ENCODE measurements at places on chromosomes 3 and 15.

DNA sequence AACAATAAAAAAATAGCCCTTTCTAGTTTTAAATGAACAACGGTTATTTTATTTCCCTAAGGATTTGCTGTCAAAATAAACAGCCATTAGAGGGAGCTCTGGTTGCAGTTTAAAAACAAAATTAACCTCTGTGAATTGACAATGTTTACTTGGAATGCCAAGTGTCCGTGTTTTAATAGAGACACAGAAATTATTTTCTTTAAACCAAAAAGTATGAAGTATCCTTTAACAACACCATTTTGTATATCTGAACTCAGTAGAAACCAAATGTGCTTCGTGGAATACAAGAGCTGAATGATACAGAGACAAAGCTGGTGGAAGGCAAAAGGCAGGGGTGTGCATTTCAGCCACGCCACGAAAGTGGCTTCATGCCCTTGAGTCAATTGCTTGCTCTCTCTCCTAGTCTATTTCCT, 74.4 kb downstream of the MOBP start:
- no peaks in the 10 kb centered on the region for H3K27me3 ChIP-seq
- no peak overlapping the region for H3K4me3 ChIP-seq
- H3K27ac ChIP-seq: no peak overlapping the region
- DNase-seq: no peak

DNA sequence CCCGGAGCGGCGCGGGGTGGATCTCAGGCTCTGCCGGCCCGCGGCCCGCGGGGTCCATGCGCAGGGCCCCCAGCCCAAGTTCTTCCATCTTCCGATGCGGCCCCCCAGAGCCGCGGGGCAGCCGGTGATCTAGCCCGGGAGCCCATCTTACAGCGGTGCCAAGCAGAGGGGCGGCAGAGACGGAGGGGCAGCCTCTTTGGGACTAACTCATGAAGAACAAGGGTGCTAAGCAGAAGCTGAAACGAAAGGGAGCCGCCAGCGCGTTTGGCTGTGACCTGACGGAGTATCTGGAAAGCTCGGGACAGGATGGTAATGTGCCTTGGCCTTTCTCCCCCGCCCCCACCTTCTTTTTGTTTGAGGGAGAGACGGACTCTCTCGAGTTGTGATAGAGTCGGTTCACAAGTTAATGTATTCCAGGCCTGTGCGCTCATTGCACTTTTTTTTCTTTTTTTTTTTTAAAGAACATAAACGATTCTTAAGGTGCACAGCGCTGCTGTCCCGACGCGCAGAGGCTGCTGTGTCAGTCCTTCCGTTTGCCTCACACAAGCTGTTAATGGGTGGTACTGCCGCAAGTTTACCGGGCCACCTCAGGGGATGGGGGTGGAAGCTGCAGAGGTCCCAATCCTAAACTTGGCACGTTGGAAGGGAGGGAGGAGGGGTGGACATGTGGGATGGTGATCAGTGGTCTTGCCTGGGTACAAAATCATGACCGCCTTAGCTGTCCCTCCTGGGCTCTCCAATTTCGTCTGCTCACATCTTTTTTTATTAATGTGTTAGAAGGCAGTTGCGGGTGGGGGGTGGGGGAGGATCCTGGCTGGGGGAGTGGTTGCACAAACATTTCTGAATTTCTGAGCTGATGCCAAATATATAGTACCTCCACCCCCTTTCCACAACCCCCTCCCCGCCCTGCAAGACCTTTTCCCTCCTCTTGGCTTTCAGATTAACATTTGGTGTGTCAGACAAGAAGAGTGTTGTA, 801 bp downstream of the ARHGAP31 start:
- H3K4me3 ChIP-seq: peak overlapping the region; percentile 42
- no peak for DNase-seq
- no peak overlapping the region for H3K27ac ChIP-seq
- no peaks in the 10 kb centered on the region for H3K4me1 ChIP-seq

DNA sequence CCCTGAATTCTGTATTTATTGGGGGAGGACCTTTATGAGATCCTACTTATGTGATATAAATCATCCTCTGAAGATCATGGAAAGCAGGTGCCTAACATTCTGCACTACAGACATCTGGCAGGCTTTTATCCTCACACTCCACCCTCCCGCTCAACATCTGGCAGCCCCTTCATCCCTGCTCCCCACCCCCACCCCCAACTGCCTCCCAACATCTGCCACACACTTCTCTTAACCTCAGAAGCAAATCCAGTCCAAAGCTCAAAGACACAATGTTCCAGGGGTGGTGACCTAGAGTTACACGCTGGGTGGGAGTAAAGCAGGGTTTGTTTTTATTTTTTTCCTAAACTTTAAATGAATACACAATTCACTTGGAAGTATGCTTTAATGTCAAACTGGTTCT, 184.5 kb upstream of the ATP11B start:
- no peaks in the 10 kb centered on the region for H3K36me3 ChIP-seq
- H3K27ac ChIP-seq: peak overlapping the region; percentile 85
- peaks cover 20% of the 10 kb centered on the region for H3K4me1 ChIP-seq
- no peaks in the 10 kb centered on the region for H3K27me3 ChIP-seq
- H3K4me3 ChIP-seq: no peak overlapping the region

- H3K27me3 ChIP-seq: no peaks in the 10 kb centered on the region
- peak overlapping the region; percentile 13 for H3K27ac ChIP-seq
- no peak overlapping the region for H3K4me3 ChIP-seq
- H3K36me3 ChIP-seq: peaks cover 83% of the 10 kb centered on the region
- peaks cover 48% of the 10 kb centered on the region for H3K4me1 ChIP-seq
- no peak for DNase-seq
Observed at GRCh38 chr15:78880242-78880533, 7.5 kb downstream of the MORF4L1 start.

DNA sequence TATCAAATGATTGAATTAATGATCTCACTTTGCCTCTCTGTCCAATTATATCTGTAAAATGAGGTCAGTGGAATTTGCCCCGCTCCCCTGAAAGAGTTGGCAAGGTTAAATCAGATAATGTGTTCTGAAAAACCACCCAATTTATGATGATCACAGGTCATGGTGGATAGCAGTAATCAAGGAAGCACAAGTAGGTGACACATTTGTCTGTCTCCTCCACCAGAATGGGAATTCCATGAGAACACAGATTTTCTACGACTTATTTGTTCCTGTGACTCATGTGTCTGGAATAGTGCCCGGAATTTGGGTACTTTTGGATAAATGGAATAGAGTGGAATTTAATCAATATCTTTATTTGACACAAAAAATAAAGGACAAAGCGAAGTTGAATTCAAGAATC, 220.9 kb upstream of the SUCLG2 start:
- H3K4me3 ChIP-seq: no peak overlapping the region
- no peak overlapping the region for H3K27ac ChIP-seq
- H3K36me3 ChIP-seq: no peaks in the 10 kb centered on the region
- no peaks in the 10 kb centered on the region for H3K4me1 ChIP-seq
- DNase-seq: no peak

DNA sequence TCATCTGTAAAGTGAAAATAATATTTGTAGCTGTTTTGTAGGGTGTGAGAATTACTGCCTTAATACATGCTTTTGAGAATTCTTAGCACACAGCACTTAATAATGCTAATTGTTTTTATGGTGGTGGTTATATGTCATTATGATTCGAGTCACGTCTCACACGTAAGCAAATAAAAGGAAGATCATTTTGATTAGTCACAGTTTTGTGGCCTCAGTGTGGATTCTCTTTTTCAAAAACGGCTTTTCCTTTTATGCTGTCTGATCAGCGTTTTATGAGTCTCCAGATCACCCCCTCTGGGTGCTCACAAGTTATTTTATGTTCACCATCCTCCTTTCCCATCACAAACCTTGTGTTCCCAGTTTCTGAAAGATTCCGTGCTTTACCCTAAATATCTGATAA, 255.6 kb upstream of the CNTN4 start:
- peaks cover 4% of the 10 kb centered on the region for H3K27me3 ChIP-seq
- DNase-seq: no peak
- H3K27ac ChIP-seq: no peak overlapping the region
- no peaks in the 10 kb centered on the region for H3K4me1 ChIP-seq
- no peaks in the 10 kb centered on the region for H3K36me3 ChIP-seq

- peak overlapping the region; percentile 83 for H3K27ac ChIP-seq
- peaks cover 33% of the 10 kb centered on the region for H3K4me1 ChIP-seq
- H3K4me3 ChIP-seq: no peak overlapping the region
- no peaks in the 10 kb centered on the region for H3K27me3 ChIP-seq
- no peaks in the 10 kb centered on the region for H3K36me3 ChIP-seq
Observed at GRCh38 chr15:33243869-33244268, 49.4 kb upstream of the FMN1 start.

GRCh38 chr3:180704532-180704931, 25.2 kb upstream of the CCDC39 start:
- peaks cover 17% of the 10 kb centered on the region for H3K27me3 ChIP-seq
- no peaks in the 10 kb centered on the region for H3K36me3 ChIP-seq
- no peak overlapping the region for H3K27ac ChIP-seq
